Ecto neural progenitor cell (in vitro differentiated cells): ENCODE measurements at places on chromosomes 7 and 10.

DNA sequence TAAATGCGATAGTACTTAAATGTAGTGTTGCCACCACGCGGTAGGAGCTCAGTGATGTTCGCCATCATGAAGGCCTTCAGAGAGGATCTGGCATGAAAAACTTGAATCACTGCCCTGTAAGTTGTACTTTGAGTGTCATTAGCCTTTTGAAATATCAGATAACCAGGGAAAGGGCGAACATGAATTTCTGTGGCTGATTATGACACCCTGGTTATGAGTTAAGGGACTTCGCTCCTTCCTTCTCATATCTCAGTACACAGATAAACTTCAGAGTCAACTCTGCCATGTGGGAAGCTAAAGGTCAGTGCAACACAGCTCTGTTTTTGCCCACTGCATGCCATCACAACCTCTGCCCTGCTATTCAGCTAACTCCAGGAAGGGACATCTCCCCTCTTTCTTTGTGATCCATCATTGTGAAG lies 8.9 kb upstream of the ACSL5 start:
- no peak for DNase-seq

DNA sequence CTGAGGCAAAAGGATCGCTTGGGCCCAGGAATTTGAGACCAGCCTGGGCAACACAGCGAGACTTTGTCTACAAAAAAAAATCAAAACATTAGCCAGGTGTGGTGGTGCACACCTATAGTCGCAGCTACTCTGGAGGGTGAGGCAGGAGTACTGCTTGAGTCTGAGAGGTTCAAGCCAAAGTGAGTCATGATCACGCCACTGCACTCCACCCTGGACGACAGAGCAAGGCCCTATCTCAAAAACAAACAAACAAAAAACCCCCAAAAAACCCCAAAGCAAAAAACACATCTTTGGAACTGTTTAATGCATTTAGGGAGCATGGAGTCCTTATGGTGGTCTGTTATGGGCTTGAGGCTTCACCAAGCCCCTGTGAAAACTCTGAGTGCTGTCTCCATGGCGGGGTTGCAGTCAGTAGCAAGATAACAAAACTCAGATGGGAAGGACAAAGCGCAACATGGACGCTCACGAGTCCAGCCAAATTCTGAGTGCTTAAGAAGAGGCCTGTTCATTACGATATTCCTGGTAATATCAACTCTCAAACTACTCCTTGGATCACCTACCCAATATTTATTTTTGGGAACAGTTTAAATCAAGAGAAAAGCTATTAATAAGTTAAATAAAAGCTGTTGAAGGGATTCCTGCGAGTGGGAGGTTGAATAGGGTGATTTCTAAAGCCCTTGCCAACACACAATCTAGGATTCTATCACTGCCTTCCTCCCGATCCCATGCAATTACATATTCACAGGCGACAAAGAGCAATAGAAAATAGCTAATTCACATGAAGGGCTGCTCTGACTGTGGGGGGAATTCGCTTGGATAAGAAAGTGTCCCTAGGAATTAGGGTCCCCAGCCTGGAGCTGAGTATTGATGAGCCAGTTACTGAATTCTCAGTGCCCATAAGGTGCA lies 123.3 kb downstream of the HIPK2 start:
- no peak for DNase-seq

- no peak for DNase-seq
These were observed at the start of gene MMP21 for GRCh38 chr10:125775491-125776106. Gene MMP21 (minus strand): TSS chr10:125775821. CDS start chr10:125775821, 0 bp downstream.

DNA sequence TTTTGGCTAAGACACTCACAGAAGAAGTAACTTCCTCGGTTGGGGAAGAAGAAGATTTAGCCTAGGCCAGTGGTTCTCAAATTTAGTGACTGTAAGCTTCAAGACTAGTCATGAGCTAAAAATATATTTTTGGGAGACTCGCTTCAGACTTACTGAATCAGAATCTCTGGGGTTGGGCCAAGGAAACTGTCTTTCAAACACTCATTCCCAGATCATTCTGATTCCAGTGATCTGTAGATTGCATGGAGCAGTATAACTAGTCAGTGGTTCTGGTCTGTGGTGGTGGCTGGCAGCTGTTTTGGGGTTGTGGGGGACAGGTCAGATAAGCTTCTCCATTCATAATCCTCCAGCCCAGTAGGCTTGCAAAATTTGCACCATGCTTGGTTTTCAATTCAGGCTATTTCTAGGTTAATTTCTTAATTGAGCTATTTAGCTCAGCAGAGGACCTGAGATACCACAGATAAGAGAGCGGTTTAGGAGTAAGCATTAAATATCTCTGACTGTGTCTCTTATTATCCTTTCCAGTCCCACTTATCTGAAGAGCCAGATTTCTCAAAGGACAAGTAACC lies 3.8 kb upstream of the KAT6B start:
- no peak for DNase-seq

DNA sequence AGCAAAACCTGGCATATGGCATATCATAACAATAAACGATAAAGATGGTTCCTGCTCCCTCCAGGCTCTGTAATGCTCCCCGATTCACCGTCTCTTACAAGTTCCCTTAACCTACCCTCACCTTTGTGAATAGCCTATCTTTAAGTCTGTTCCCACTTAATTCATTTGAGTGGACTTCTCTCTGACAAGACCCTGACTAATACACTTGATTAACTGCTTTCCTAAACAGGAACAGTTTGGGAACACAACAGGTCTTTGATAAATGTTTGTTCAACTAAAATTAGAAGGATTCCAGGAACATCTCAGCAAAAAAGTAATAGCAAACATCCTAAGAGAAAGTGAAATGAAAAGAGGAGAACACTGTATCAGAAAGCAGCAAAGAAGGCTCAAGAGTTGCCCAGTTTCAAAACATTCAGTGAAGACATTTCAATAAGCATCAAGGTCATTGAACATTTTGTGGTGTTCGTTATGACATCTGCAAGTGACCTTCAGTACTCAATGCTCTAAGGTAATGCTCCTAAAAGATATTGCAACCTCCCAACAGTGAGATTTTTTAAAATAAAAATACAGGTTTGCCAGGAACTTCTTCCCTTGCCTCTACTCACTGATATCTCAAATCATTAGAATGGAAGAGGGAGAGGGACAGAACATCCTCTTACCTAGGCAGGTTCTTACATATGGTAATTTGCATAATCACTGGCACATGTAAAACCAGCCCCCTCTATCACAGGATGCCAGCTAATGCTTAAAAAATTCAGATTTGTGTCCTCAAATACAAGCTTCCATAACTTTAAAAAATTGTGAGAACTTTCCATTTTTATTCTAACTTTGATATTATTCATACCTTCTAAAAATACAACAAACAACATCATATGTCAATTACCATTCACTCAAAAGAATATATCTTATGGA lies 11.4 kb upstream of the ARHGAP12 start:
- DNase-seq = no peak

- DNase-seq = no peak
These were observed 3.6 kb downstream of the HERPUD2 start for GRCh38 chr7:35691366-35691765.

DNA sequence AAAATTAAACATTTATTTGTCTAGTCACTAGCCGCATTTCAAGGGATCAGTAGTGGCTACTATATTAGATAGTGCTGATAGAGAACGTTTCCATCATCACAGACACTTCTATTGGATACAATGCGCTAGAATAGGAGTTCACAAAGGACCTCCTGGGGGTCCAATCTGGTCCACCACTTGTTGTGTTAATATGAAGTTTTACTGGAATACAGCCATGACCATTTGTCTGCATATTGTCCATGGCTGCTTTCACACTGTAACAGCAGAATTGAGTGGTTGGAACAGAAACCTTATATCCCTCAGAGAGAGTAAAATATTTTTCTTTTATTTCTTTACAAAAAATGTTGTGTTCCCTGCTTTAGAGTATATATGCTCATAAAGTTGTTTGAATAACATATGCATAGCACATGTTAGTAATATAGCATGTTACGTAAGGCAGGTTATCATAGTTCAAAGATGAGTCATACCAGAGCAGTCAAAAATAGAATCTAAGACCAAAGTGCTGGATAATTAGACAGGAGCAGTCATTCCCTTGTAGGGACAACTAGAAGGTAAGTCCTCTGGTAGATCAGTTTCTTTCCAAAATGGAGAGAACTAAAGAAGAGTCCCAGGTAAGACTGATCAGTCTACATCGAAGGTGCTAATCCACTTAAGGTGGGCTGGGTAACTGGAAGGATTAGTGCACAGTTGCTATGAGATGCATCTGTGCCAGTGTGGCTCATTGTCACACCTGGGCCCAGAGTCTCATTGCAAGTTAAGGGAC lies 14.9 kb downstream of the BZW2 start:
- no peak for DNase-seq

- no peak for DNase-seq
These were observed 142.0 kb upstream of the ADO start for GRCh38 chr10:62662486-62662885.

DNA sequence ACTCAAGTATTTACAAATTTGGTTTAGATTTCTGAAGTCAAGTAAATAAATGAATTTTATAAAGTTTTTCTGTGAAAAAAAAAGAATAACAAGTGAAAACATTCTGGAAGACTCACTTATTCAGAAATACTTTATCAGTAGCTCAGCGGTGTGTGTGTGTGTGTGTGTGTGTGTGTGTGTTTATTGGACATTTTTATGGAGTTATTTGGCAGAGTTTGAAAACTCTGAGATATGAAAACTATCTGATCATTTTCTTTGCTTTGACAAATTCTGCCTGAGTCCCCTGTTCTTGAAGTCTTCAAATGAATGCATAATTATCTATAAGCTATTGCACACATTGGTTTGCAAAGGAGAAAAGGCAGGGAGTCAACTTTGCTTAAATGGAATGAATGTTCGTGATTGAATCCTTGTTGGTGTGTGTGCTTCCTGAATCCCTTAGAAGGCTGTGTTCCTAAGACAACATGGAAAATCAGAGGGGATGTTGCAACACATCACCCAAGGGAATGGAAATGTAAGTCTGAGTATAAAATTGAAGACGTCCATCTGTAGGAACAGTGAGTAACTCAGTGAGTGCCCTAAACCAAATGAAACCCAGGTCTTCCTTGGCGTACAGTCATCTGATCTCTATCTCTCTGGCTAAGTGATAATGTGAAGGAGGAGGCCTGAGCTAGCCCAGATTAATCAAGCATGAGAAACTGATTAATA lies 160.9 kb downstream of the REEP3 start:
- no peak for DNase-seq

- no peak for DNase-seq
These were observed 38.8 kb downstream of the TACR2 start for GRCh38 chr10:69377933-69378332.

GRCh38 chr7:129501760-129502707 lies at the start of gene SMKR1:
Gene SMKR1 (plus strand): TSS chr7:129502531. CDS start chr7:129502825, 294 bp downstream.
- DNase-seq = peak; percentile 81
